ENCODE measurements at places on chromosomes 1 and 21.

DNA sequence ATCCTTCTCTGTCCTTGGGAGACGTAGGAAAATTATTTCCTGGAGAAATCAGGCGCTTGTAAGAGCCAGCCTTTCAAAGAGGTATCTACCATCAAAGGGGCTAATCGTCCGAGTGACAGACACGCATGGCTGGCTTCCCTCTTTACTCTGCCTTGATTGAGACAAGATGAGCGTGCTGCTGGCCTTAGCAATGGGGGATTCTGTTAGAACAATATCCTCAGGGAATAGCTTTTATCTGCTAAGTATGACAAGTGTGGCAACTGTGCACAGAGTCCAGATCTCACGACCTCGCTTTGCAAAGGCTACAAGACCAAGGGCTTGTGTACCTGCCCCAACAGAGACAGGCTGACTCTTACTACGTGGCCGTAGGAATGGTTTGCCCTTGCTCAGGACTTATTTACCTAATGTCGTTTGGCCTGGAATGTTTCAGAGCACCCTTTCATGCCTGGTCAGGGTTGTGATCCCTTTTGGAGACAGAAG is 417.1 kb downstream of the KIF26B start:
- DNase-seq: no peak

DNA sequence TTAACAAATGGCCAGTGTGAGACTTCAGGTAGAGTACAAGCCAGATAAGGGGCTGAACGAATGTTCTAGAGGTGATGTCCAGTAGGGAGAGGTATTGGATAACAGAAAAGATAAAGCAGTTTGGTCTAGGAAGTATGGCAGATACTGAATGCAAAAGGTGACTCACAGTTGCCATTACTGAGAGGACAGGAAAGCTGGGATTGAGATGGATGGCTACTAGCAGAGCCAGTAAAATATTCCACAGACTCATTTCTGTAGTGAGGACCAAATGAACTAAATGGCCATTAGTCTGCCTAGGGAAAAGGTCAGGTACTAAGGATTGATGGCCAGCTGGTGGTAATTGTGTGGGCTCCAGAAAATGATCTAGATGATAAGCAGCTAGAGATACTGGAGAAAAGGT is 11.5 kb downstream of the MACO1 start:
- DNase-seq: no peak

GRCh38 chr1:97853221-97853620 is 67.6 kb downstream of the DPYD start:
- DNase-seq: no peak

- DNase-seq: no peak
These were observed 10.8 kb downstream of the FTCD start for GRCh38 chr21:46144464-46145070.

- no peak for DNase-seq
These were observed 573.3 kb downstream of the PTPRU start for GRCh38 chr1:29809446-29810120.

DNA sequence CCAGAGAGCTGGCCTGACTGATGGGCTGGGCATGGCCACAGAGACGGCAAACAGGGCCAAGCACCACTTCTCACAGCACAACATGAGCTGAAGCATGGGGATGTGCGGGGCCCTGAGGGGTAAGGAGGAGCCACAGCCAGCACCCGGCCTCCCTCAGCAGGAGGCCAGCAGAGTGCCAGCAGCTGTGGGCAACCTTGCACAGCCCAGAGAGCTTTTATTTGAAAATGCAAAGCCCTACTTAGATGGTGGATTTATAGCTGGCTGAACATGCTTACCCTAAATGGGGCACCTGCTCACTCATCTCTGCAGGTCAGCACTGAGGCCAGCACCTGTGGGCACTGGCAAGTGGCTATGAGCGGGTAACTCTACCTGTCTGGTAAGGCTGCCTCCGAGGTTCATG is 44.1 kb downstream of the SLC66A1 start:
- DNase-seq: no peak

DNA sequence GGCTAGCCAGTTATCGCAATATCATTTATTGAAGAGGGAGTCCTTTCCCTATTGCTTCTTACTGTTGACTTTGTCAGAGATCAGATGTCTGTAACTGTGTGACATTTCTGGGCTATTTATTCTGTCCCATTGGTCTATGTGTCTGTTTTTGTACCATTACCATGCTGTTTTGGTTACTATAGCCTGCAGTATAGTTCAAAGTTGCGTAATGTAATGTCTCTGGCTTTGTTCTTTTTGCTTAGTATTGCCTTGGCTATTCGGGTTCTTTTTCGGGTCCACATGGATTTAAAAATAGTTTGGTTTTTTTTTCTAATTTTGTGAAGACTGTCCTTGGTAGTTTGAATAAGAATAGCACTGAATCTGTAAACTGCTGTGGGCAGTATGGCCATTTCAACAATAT is 273.7 kb downstream of the SDCCAG8 start:
- DNase-seq: no peak

DNA sequence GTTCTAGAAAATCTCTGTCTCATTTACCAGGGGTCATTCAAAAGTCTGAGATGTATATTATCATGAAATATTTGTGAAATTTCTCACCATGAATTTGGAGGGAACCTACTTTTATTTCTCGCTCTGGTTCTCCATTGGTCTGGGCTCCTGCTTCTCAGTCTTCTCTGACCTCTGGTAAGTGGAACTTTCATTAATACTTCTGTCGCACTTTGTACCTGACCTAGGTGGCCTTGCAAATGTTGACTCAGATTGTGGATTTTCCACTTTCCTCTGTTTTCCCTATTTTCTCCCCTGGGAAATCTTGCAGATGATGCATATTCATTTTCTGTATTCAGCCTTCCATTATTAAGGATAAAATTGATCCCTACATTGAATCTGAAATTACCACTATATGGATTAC is 53.2 kb downstream of the LRIG2 start:
- DNase-seq: no peak

- DNase-seq: no peak
These were observed 4.3 kb downstream of the FAM89A start for GRCh38 chr1:231035799-231036198.

DNA sequence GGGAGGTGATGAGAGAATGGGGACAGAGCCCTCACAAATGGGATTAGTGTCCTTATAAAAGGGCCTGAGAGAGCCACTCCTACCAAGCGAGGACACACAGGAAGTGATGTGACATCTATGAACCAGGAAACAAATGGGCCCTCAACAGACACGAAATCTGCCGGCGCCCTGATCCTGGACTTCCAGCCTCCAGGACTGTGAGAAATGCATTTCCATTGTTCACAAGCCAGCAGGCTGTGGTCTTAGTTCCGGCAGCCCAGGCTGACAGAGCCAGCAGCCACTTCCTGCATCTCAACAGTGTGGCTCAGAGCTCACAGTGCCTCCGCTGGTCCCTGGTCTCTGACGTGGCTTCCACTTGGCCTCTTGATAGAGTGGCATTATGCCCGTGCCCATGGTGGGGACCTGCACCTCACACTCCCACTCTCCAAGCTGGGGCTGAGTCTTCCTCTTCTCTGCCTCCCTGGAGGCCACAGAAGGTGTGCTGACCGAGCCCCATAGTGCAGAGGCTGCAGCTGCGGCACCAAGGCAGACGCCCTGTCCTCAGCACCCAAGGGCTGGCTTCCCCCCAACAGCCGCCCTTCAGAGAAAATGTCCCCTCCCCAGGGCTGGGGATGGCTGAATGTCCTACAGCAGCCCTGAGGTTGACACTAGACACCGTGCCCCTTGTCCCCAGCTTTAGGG is 44.9 kb downstream of the ACOT7 start:
- DNase-seq: no peak

- no peak for DNase-seq
These were observed 28.8 kb downstream of the GORAB start for GRCh38 chr1:170560681-170561285.

- no peak for DNase-seq
These were observed 52.8 kb upstream of the RPL11 start for GRCh38 chr1:23638786-23639241.

DNA sequence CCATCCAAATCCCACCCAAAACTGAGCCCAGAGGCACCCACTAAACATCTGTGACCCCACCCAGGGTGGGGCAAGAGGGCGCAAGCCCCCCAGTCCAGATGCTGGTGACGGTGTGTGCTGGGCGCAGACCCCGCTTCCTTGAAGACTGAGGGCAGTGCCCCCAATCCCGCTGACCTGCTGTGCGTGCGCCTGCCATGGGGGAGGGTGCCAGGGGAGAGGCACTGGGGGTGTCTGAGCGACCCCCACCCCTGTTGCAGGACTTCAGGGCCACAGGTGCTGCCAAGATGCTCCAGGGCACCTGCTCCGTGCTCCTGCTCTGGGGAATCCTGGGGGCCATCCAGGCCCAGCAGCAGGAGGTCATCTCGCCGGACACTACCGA is 13.3 kb downstream of the COL6A2 start:
- DNase-seq: no peak

- DNase-seq: no peak
These were observed 9.8 kb downstream of the THAP3 start for GRCh38 chr1:6634371-6635052.

GRCh38 chr1:185408700-185409270 is 91.7 kb upstream of the IVNS1ABP start:
- no peak for DNase-seq

GRCh38 chr1:44024031-44024902 is 7.0 kb downstream of the SLC6A9 start:
- DNase-seq: no peak

- no peak for DNase-seq
These were observed 3.9 kb downstream of the SEMA6C start for GRCh38 chr1:151142411-151143056.

DNA sequence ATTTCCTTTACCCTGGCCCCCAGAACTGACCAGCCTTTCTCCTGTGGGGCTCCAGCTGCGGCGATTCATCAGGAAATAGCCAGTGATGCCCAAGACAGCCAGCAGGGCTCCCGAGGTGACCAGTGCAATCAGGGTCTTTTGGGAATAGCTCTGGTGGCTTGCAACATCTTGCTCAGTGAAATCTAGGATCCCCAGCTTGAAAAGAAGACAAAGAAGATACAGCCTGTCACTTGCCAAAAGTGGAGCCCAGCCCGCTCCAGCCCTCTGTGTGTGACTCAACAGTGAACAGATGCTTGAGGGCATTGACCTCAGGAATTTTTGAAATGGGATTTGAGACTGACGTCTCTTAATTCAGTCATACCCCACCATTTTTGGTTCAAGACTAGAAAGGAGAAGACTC is 22.3 kb downstream of the CD34 start:
- peak; percentile 39 for DNase-seq

DNA sequence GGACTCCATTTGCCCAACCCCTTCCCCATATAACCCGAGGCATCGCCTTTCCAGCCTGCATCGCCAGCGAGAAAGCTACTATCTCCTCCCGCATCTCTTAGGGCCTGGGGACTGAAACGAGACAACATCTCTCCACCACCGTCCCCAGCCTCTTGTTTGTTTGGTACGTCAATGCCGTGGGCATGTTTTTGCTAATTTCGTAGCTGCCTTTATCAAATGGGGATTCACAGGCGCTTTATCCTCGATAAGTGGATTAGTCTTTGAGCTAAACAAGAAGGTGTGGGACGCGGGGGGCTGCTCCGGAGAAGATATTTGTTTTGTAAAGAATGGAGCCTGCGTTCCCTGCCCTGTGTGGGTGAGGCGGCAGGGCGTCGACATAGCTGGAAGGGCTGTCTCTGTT is 91.6 kb downstream of the PAX7 start:
- no peak for DNase-seq

GRCh38 chr1:175862408-175862807 is 119.0 kb upstream of the TNR start:
- no peak for DNase-seq
